ENCODE measurements at places on chromosomes 3 and 15.
A peak's percentile ranks its signal among the peaks of the same experiment; 100 is the strongest.

DNA sequence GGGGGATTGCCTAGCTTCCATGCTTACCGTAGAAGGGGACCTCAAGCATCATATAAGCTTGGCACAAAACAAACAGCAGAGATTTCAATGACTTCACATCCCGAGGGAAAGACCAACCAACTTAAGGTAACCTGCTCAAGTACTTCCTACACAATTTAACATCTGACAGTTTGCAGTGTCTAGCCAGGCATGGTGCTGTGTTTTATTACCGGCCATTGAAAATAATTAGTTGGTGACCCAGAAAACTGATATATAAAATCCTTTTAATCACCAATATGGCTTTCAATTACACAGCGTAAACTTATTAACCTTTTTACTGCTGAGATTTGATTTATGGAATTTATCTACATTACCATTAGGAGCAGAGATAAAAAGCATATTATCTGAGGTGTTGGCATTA lies 268.3 kb downstream of the ARRDC4 start:
- no peak for DNase-seq

GRCh38 chr15:100696452-100696851 lies 94.1 kb downstream of the ASB7 start:
- no peak for DNase-seq

DNA sequence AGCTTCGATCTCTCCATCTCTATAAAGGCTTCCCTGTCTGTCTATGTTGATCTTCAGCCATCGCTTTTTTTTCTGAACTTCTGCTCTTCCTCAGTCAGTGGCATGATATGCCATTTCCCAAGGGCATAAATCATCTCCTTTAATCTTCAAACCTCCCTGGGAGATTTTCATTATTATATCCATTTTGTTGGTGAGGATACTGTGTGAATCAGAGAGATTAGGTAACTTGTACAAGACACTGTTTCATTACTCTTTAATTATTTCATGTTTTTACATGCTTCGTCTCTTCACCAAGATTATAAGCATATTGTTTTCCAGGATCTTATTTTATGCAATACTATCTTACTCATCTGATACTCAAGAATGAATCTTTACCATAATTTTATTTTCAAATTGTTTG lies 124.8 kb upstream of the ATP11B start:
- DNase-seq = no peak

- DNase-seq = no peak
Measured at GRCh38 chr3:2967871-2968270, 142.3 kb downstream of the IL5RA start.

DNA sequence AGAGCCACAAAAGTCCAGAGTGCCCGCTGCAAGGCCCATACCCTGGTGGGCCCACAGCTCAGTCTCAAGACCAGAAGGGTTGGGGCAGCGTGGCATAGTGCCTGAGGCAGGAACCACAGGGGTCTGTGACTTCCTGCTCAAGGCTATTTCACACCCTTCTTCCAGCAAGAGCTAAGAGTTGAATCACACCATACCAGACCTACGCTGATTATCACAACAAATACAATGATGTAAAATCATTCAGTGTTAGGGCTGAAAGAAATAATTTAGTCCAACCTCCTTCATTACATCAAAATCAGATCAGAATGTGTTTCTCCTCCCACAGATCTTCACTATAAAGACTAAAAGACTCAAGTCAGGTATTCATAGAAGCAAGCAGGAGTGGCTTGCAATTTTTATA lies 27.8 kb upstream of the ST8SIA2 start:
- DNase-seq = no peak

GRCh38 chr15:43776718-43777266 lies at the start of gene ELL3:
Gene ELL3 (minus strand): TSS chr15:43776966. CDS start chr15:43776901, 65 bp downstream.
- DNase-seq = peak; percentile 35

GRCh38 chr3:128281461-128282367 lies 128.4 kb downstream of the EEFSEC start:
- DNase-seq = no peak

DNA sequence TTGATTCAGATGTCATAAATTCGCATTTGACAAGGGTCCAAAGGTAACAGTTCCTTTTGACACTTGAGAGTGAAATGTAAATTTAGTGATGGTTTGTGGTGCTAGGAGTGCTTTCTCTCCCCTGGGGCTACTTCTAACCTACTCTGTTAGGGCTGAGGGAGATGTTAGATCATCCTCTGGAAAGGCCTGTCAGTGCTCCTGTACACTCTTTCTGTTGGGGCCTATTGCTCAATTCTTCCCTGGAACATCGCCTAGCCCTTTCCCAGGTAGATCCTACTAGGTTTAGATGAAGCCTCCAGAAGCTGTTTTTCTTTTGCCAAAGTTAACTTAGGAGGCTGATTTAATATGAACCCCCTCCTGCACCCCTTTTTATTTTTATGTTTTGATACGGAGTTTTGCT lies 1.4 kb downstream of the PCCB start:
- DNase-seq = no peak

GRCh38 chr3:171980578-171981270 lies 58.7 kb upstream of the FNDC3B start:
- DNase-seq = no peak

DNA sequence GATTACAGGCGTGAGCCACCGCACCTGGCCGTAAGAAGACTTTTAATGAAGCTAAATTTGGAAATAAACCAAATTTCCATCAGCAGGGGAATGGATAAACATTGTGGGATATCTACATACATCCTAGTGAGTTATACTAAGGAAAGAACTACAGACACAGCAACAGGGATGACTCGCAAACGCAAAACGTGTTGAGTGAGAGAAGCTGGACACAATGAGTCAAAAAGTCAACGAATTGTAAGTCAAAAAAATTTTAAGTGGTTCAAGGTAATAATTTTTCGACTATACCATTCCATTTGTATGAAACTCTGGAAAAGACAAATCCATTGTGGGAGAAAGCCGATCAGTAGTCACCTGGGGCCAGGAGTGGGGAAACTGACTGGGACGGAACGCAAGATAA lies 19.9 kb downstream of the PLA2G4F start:
- no peak for DNase-seq

DNA sequence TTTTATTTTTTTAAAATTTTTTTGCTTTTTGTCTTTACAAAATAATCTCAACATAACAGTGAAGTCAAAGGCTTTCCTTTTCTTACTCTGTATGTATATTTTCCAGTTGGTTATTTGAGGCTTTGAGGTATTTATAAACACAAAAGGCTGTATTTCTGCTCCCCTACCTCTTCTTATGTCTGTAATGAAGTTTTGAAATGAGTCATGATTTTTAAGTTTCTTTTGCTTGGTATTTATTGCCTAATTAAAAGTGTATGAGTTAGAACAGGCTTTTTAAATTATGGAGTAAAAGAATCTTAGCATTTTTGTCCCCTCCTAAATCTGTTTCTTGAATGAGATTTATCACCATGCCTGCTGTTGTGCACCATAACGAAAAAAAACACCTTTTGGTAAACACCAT lies 66.0 kb downstream of the DCUN1D1 start:
- DNase-seq = no peak

DNA sequence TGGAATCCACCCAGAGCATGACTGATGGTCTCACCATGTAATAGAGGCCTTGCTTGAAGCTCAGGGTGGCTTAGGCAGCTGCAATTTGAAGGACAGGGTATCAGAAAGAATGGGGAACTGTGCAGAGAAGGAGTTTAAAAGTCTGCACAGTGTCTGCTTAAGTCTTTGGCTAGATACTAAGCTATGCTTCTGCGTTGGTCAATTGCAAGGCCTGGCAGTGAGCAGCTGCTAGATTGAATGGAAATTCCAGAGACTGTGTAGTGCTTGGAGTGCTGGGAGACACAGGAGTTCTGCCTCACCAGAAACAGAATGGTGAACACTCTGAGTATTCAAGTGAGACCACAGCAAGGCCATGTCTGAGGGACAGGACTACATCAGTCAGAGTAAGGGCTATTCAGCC lies 17.3 kb upstream of the ATP10A start:
- DNase-seq = no peak

DNA sequence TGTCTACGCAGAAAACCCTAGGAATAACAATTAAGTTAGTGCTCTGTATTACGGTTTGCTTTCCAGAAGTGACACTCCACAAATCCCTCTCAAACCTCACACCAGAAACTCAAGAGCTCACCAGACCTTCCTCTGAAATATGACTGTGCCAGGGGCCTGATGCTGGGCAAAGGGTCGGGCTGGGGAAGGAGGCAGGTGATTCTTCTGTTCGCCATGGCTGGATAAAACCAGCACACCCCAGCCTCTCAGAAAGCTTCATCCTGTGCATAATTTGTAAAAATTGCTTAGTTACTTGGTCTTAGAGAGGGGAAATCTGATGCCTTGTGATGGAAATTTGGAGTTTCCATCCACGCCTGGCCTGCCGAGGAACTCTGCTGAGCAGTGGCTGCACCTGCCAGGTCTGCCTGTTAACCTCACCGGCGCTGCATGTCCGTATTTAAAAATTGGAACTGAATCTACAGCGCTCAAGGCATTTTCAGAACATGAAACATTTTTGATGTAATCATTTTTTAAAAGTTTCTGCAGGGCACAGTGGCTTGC lies 22.7 kb upstream of the ATP1B3 start:
- DNase-seq = no peak

- DNase-seq = no peak
Measured at GRCh38 chr3:16388850-16389441, 123.9 kb downstream of the OXNAD1 start.

DNA sequence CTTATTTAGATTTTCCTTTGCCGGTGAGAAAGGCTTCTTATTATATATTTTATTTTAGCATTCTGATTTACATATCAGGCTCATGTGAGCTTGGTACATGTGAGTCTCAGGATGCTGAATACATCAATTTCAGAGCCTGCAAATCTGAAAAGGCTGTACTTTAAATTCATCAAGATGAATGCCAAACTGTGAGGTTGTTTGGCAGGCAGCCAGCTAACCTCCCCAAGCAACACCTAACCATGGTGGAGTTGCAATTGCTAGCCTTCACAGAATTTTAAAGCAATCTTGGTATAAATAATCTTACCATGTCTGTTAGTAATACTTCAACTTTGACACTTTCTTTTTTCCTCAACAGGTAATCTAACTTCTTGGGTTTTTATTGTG lies 252.5 kb downstream of the CDIN1 start:
- no peak for DNase-seq

- DNase-seq = no peak
Measured at GRCh38 chr3:38095669-38096483, 41.1 kb downstream of the ACAA1 start.

DNA sequence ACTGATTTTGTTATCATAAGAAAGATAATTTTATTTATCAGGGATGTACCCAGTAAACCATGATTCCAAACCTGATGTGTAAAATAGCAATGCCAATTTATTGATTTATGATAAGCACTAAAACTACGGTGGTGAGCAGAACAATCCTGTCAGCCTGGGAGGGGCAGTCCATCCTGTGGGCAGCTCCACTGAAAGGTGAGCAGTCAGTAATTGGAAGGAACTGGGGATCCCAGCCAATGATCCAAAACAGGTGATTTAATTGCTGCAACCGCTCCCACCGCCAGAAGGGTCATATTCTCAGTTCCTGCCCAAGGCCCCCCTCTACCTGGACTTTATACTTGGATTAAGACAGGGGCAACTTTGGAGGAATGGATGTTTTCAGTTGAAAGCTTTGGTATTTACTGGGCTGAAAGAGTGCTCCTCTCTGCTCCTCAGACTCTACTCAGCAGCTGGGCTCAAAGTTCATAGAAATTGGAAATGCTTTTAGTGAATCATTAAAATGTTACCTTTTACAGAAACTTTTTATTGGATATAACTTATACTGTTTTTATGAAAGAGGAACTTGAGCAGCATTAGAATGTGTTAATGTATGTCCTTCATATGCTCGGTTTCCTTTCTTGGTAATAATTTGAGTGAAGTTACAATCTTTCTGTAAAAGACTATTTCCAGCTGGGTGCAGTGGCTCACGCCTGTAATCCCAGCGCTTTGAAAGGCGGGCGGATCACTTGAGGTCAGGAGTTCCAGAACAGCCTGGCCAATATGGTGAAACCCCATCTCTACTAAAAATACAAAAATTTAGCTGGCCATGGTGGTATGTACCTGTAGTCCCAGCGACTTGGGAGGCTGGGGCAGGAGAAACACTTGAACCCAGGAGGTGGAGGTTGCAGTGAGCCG lies 198.6 kb upstream of the IL12A start:
- no peak for DNase-seq

GRCh38 chr3:172905451-172905850 lies 154.9 kb downstream of the ECT2 start:
- DNase-seq = no peak

DNA sequence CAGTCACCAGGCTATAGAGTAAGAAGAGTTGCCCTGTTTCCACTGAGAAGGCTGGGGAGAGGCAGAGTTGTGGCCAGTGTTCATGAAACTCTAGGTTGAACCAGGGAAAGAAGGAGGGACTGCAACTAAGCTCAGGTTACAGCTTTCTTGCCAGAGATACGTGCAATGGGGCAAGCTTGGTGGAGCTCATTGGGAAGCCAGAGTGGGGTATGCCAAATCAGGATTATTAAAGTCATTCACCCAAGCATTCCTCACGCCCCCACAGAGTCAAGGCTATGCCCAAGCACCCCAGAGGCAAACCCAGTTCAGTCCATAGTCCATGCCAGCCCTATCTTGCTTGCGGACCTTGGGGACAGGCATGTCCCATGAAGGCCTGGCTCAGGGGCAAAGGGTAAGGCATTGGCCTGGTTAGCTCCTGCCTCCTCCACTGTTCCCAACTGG lies 17.6 kb downstream of the SLC6A20 start:
- DNase-seq = no peak

DNA sequence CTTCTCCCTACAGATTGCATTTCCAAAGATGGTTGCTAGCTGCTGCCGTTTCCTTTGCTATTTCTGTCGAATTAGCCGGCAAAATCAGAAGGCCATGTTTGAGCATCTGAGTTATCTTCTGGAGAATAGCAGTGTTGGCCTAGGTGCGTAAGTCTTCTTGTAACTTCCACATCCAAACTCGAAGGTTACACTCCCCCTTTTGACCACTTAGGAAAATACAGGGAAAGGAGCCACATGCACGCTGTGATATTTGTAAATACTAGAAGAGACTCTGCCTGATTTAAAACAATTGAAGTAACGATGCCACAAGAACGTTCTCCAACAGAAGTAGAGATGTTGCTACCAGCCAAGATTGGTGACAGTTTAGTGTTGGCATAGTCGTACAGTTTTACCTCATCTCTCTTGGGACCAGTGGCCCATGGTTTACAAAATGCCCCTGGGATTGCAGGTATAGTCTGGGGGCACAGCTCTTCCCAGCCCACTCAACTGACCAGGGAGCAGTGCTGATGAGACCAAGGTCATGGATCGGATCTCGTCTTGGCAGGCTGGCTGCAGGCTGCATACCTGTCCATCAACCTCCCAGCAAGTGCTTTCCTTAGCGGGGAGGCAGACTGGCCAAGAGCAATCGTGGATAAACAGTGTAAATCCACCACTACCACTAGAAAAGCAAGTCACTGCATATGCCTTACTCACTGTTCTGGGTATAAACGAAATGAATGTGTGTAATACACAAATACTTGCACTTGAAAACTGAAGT lies 268.4 kb upstream of the CHRM5 start:
- no peak for DNase-seq
